ENCODE measurements at places on chromosomes 16 and 17.

DNA sequence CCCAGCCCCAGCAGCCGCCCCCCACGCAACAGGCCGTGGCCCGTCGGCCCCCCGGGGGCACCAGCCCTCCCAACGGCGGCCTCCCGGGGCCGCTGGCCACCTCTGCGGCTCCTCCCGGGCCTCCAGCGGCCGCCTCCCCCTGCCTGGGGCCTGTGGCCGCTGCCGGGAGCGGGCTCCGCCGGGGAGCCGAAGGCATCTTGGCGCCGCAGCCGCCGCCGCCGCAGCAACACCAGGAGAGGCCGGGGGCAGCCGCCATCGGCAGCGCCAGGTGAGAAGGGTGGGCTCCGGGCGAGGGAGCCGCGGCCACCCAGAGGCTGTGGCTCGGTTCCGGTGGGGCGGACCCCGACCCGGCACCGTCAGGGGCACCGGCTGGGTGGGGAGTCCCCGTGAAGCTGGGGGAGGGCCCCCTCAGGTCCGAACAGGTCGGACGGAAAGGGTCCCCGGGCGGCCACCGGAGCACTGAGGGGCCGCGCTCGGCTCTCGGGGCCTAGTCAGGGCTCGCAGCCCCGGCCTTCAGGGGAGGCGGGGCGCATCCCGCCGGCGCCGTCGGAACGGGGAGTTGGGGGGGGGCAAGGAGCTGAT is 583 bp downstream of the ATXN2L start:
- no peak for DNase-seq

DNA sequence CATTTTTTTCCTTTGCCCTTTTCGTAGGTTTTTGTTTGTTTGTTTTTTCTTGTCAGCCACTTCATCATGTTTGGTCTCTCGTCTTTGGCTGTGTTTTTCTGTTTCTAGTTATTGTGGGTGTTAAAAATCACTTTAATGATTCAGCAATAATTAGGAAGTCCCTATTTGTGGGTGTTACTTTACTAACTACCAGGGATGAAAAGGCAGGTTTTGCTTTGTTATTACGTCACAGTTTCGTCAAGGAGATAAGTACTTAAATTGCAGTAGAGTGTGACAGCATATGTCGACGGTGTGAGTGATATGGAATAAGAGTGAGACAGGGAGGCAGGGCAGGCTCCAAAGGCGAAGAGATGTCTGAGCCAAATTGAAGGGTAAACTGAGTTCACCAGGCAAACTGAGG is 479.6 kb downstream of the WWOX start:
- no peak for DNase-seq

DNA sequence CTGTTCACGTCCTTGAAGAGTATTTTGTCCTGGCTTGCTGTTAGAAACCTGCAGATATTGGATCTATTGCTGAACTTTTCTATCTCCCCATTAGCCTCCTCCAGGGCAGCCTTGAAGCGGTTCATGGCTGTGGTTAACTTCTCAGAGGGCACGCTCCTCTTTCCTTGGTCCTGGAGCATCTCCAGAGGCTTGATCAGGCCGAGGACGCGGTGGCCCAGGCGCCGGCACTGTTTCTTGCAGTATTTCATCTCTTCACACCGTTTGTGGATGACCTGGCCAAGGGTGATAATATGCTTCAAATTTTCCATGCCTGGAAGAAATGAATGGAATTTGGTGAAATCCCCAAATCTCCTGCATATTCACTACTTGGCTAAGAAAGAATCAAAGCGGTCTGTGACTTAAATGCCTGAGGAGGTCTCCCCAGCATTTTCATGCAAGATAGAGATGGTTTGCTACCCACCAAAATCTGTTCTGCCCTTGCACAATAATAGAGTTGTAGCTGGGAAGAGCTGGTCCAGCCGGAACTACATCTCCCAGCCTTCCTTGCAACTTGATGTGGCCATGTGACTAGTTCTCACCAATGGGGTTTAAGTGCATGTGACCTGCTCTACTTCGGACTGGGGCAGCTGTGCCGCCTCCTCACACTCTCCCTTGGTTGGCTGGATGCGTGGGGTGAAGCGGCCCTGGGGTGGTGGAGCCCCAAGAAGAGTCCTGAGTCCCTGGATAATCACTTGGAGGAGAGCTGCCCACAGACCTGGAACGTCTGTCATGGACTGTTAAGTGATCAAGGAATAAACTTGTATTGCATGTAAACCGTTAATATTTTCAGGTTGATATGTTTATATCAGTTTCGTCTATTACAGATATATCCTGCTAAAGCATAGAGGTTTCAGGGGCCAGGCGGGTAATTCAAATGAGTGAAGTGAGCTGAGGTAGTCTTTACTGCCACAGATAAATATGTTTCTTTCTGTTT is 4.9 kb downstream of the MLKL start:
- peak; percentile 88 for DNase-seq

DNA sequence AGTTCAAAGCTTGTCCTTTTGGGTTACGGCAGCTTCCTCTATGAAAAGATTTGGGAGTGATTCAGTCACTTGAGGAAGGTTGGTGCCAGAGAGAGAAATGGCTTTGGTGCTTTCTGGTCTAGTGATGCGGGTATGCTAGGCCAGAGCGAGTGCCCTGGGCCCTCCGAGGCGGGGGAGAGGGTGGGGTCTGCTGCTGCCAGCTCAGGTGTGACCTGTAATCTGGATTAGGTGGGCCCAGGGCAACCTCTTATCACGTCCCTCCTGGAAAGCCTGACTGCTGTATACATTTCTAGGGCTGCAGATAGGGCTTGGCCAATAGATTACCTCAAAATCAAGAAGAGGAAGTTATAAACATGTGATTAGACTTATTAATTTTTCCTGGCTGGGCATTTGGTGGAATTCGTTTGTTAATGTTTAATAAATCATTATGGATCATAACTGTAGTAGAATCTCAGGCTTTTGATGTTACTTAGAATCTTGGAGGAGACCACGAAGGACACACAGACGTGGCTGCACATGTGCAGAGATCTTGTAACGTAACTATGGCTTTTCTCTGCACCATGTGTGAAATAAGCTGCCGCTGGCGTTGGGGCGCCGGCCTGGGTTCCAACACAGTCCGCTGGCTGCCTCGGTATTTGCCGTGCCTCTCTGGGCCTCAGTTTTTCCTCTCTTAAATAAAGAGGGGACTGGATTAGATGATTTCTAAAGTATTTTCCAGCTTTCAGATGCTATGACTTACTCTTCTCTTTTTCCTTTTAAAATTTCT is 1.2 kb downstream of the IRF8 start:
- DNase-seq: no peak

- peak; percentile 94 for DNase-seq
Measured at GRCh38 chr17:8954339-8954738, 11.2 kb downstream of the PIK3R5 start.

- DNase-seq: no peak
Measured at GRCh38 chr17:4955091-4955490, 4.2 kb downstream of the ENO3 start.
